ENCODE measurements at places on chromosomes 3 and 15.
A peak's percentile ranks its signal among the peaks of the same experiment; 100 is the strongest.

- no peak for DNase-seq
Observed at GRCh38 chr15:77201665-77202064, 130.8 kb upstream of the TSPAN3 start.

- DNase-seq = no peak
Observed at GRCh38 chr3:72155391-72156064, 370.6 kb upstream of the PROK2 start.

DNA sequence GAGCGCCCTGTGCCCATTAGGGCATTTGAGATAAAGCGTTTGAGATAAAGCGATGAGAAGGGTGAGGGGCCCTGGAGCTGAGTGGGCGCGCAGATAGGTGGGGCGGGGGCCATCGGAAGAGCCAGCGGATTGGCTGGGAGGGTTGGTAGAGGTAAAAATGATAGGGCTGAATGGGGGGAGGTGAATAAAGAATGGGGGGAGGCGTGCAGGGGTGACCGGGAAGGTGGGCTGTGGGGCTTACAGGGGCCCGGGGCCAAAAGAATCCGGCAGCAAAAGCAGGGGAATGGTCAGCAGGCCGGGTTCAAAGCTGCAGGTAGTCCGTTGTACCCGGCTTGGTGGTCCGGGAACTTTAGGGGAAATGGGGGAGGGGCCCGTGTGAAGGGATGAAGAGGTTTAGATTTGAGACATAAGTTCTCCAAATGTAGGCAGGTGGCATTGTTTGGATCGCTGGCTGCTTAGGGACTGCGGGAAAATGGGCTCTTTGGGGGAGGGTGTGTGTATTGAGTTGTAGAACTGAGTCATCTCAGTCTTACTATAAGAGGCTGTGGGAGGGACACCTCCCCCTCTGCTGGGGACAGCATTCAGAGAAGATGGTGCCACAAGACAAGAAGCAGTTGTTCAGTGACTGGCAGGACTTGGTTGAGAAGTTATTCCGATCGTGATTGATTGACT lies 610 bp downstream of the ARID3B start:
- peak; percentile 17 for DNase-seq

- DNase-seq = no peak
Observed at GRCh38 chr3:77795013-77795412, 755.1 kb downstream of the ROBO2 start.

DNA sequence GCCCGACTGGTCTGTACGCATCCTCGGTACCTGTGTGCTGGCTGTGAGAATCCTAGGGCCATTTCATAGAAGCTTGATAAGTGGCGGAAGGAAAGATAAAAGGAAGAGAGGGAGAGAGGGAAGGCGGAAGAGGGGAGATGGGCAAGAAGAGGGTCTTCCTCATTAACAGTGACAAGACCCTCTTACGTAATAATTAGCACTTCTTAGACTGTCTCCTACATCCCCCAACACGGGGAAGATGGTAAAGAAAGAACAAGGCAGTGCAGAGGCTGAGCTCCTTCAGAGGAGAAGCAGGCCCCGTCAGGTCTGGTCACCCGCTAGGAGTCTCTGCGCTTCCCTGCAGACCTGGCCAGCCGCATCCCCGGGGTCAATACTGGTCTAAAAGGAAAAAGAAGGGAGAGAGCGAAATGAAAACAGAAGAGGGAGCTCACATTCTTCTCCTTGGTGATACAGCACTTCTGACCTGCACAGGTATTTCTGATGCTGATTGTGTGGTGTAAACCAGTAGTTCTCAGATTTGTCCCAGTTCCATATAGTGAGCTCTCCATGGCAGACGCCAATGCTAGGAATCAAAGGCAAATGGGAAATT lies 19.0 kb upstream of the FAM240A start:
- DNase-seq = no peak

DNA sequence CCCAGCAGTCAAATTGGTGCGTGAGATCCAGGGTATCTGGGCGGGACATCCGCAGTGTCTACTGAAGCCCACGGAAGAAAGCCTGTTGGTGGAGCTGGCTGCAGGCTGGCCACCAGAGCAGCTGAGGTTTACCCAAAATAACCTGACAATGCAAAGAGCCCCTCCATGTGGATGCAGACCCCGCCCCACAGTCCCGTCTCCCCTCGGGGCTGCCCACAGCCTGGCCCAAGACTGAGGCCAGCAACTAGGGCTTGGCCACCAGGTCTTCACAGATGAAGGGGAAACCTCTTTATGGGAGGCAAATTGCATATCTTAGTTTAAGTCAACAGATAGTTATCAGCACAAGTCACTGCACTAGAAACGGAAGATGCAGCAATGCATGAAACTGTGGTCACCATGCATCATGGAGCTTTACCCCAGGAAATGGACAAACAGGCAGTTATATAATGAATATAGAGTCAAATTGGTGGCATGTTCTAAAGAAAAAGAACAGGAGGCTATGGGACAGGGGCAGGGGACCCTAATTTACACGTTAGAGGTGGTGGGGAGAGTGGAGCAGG lies 86.3 kb downstream of the ARNT2 start:
- no peak for DNase-seq

DNA sequence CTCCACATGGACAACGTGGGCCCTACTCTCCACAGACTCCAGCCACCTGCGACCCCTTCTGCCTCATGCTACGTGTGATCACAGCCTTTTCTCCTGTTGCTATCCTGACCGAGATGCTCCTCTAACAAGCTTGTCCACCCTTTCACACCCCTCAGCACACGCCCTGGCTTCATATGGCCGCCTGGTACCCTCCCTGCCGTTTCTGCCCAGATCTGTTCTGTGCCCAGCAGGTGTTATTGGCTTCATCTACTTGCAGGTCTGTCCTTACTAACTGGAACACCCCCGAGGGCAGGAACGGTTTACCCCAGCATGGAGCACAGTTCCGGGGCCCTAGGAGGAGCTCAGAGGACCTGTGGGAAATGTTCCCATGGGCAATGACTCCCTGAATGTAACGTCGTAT lies 9.9 kb downstream of the CHAC1 start:
- no peak for DNase-seq

DNA sequence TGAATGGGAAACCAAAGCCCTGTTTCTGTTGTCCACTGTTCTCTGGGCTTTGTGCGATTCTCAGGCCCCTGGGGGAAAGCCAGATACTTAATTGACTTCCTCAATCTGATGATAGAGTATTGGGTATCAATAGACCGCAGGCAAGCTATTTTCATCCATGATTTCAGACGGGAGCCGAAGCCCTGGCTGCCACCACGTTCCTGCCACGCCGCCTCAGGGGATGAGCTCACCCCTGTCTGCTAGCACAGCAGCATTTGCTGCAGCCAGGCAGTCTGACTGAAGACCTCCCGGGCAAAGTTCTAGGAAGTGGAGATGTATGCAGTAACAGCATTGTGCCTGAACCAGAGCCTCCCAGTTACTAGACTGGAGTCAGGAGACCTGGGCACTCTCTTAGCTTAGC lies 69.8 kb downstream of the ISG20 start:
- no peak for DNase-seq

- no peak for DNase-seq
Observed at GRCh38 chr15:49919034-49919433, 200.0 kb downstream of the ATP8B4 start.

DNA sequence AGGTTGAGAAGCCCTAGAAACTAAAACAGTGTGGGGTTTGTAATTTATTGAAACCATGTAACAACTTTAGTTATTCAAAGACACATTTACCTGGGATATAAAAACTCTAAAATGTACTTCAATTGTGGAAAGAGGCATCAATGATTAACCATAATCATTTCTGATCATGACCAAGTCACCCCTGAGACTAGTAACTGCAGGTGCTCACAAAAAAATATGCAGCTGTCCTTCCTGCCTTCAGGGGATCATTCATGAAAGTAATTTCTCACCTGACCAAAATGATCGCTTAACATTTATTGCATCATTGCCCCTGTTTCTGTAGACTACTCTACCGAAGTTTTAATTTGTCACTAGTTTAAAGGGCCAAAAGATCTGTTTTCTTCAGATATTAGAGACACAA lies 9.0 kb downstream of the ACP3 start:
- no peak for DNase-seq

DNA sequence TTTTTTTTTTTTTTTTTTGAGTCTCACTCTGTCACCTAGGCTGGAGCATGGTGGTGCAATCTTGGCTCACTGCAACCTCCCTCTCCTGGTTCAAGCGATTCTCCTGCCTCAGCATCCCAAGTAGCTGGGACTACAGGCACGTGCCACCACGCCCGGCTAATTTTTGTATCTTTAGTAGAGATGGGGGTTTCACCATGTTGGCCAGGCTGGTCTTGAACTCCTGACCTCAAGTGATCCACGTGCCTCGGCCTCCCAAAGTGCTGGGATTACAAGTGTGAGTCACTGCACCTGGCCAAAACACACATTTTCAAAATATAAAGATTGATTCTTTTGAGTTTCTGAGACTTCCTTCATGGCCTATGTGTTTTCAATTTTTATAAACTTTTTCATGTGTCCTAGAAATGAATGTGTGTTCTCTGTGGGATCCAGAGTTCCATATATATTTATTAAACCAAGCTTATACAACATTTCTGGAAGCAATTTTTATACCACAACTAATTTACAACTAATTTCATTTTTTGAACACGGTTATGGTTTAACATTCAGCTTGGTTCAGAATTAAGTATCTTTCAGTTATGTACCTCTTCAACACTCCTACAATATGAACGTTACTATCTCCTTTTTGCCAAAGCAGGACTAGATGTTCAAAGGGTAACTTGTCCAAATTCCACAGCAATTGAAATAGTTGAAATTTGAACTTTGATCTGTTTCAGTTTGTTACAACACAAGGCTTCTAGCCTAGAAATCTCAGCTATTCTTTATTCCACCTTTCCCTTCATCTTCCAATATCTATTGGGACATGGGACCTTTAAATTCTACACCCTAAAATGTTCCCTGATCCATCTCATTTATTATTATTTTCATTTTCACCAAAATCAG lies 1.5 kb downstream of the ACAD11 start:
- no peak for DNase-seq

DNA sequence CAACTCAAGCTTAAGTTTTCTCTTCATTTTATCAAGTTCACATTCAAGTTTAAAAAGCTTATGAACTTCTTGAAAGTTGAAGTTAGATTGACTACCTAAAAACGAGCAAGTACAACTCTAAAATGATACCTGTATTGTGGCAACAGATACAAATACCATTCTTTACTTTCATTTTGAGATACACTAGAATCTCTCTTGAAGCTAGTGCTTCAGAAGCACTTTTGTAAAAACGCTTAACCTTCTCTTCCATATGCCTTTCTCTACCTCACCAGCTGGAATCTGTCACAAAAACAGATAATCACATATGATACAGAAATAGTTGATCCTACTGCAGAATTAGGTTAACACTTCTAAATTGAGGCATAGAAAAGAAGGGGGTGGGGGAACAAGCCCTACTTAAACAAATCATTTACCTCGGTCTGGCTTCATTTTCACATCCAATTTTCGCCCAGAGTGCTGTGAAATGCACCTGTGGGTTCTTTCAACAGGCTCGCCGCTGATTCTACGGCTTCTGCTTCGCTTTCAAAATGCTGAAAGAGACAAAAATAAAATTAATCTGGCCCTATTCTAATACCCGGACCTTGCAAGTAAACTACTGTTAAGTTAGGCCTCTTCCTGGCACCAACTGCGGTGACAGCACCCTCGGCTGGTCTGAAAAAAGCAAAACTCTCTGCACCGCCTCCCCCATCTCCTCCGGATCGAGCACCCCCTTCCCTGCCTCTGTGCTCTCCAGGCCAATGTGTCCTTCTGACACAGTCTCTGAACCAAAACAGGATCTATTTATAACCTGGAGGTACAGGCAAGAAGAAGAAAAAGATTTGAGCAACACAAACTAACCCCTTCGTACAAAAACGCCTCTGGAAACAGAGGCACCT lies 1.4 kb downstream of the ATOSA start:
- peak; percentile 11 for DNase-seq

All from activated T-helper 1 cell treated with anti-CD3 and anti-CD28 coated beads, Interleukin-2, amount 50 U/mL, for 16 hours (primary cell).